ENCODE measurements at places on chromosomes 6 and 20. TPM values are rescaled to one million over a fixed set of nuclear protein-coding genes. Genes with fewer than 3 reads are reported as not detected.

The SLC25A27 gene
- total RNA-seq = 0.70 TPM

The PDE10A gene
- total RNA-seq = not detected

DNA sequence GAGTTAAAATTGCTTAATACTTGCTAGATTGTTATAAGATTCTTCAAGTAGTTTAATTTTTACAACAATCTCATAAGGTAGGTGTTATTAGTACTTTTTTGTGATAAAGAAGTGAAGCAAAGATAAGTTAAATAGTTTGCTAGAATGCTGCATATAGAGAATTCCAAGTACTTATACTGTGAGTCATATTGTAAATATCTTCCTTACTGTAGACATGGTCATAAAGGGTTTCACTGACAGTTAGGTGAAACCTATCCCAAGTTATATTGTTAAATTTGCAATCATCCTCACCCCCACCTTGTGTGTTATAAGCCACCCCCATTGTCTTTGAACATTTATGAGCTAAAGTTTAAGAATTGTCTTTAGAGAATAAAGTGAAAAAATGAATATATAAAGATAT, 142.0 kb downstream of the FAM83B start:
- no peak for DNase-seq
- no peaks in the 10 kb centered on the region for H3K36me3 ChIP-seq
- no peak overlapping the region for H3K27ac ChIP-seq
- H3K4me1 ChIP-seq = no peaks in the 10 kb centered on the region
- no peak overlapping the region for H3K4me3 ChIP-seq

GRCh38 chr6:1700278-1700967, 90.7 kb downstream of the FOXC1 start:
- no peak overlapping the region for H3K4me3 ChIP-seq
- no peak for DNase-seq
- H3K27ac ChIP-seq = no peak overlapping the region
- no peaks in the 10 kb centered on the region for H3K27me3 ChIP-seq
- no peaks in the 10 kb centered on the region for H3K36me3 ChIP-seq
- no peaks in the 10 kb centered on the region for H3K4me1 ChIP-seq

GRCh38 chr6:100001915-100002388, 7.9 kb upstream of the MCHR2 start:
- no peak overlapping the region for H3K27ac ChIP-seq
- peaks cover 18% of the 10 kb centered on the region for H3K27me3 ChIP-seq
- peak; percentile 43 for DNase-seq
- H3K4me3 ChIP-seq = no peak overlapping the region

DNA sequence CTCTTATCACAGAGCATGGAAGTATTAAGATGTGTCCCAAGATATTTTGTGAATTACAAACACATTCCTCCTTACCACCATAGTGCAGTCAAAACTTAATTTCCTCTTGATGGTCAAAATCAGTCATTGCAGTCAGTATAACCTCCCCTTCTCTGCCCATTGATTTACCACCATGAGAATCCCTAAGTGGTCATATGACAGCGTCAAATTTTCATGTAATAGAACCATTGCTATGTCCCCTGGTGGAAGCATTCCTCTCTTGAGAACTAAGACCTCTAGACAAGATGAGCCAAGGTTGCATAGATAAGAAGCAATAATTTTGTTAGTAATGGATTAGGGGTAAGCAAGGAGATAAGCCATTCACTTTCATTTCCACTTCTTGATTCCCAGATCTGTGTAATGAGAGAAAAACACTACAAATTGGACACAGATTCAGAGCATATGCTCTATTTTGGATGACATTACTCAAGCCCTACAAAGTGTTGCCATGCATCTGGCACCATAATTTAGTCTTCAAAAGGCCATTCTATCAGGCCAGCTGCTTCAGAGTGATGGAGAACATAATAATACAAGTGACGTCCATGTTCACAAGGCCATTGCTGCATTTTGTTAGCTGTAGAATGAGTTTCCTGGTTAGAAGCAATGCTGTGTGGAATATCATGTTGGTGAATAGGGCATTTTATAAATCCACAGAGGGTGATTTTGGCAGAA, 49.6 kb upstream of the PDE7B start:
- no peak overlapping the region for H3K4me3 ChIP-seq
- no peaks in the 10 kb centered on the region for H3K36me3 ChIP-seq
- H3K27me3 ChIP-seq = no peaks in the 10 kb centered on the region
- H3K27ac ChIP-seq = no peak overlapping the region

GRCh38 chr20:34748709-34749108, 44.6 kb downstream of the TP53INP2 start:
- peaks cover 13% of the 10 kb centered on the region for H3K36me3 ChIP-seq
- H3K27ac ChIP-seq = no peak overlapping the region
- DNase-seq = no peak
- no peak overlapping the region for H3K4me3 ChIP-seq
